ENCODE measurements at places on chromosomes 16 and 17.

- no peak for DNase-seq
Measured at GRCh38 chr17:39929646-39930407, 2.3 kb downstream of the LRRC3C start.

GRCh38 chr16:65889533-65889966 lies 476.9 kb upstream of the CDH5 start:
- DNase-seq, result no peak

- no peak for DNase-seq
Measured at GRCh38 chr16:84673203-84673535, 24.9 kb downstream of the KLHL36 start.

- DNase-seq, result no peak
Measured at GRCh38 chr17:48558057-48558830, 13.3 kb upstream of the HOXB2 start.

GRCh38 chr17:48565022-48565554 lies 13.1 kb downstream of the HOXB4 start:
- no peak for DNase-seq

DNA sequence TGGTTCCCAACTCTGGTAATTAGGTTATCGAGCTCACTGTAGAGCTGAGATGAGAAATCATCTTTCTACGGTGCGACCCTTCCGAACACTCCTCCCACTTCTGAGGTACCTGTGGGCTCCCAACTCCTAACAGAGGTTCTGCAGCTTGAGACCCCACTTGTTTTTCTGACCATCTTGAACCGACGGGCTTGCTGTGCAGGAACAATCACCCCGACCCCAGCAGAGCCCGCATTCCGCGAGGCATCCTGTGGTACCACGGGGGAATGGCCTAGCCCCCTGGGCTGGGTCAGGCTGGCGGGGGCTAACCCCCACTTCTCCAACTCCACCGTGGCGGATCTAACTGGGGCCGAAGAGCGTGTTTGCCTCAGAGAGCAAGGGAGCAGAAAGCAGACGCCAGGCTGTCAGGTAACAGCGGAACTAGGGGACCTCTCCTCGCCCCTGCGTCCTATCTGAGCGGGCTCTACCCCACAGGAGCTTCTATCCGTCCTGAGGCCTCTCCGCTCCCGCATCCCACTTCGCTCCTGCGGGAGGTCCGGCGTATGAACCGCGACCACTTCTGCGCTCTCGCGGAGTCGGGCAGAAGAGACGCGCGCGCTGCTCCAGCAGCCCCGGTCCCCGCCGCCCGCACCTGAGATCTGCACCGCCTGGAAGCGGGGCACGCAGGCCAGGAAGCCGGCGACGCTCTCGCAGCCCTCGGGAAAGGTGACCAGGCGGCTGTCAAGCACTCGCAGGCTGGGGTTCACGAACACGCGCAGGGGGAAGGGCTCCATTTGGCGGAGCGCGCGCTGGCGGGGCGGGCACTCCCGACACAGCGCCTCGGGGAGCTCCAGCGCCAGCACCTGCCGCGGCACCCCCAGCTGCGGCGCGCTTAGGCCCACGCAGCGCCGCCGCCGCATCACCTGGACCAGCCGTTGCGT lies 761 bp downstream of the PDF start:
- DNase-seq, result no peak

GRCh38 chr17:63916566-63917185 lies 2.0 kb downstream of the GH1 start:
- no peak for DNase-seq

Measured in stimulated activated effector memory CD8-positive, alpha-beta T cell treated with anti-CD3 and anti-CD28 coated beads, Interleukin-12 subunit alpha, Interleukin-12 subunit beta, amount 100 ng/mL, for 72 hours (primary cell).